Hematopoietic multipotent progenitor cell treated with erythropoietin and hydrocortisone succinate and interleukin-3 and kit ligand, for 17 days (in vitro differentiated cells): ENCODE measurements at places on chromosomes 1 and 21.
A peak's percentile ranks its signal among the peaks of the same experiment; 100 is the strongest.

DNA sequence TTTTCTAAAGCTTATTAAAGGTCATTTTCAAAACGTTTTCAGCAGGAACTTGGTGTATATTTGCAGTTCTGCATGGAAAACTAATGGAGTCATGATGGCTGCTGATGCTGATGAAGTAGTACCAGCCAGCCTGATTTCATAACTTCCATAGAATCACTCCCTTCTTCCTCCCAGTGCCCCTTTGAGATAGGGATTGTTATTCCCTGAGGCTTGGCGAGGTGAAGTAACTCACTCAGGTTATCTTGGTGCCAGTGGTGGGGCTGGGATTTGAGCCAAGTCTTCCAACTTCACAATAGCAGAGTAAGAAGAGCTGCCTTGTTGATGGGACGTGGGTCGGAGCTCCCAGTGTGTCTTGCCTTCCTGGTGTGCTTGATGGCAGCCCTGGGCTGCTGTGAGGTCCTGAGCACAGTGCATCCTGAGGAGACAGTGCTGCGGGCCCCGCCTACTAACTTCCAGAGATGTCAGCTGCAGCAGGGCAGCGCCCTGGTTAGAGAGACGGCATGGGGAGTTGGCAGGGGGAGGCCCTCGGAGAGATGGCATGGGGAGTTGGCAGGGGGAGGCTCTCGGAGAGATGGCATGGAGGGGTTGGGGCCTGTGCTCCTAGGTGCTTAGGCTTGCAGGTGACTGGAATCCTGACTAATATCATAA is 92.6 kb downstream of the PCBP3 start:
- DNase-seq: no peak

GRCh38 chr1:201288007-201288406 is 4.7 kb downstream of the PKP1 start:
- DNase-seq: no peak

DNA sequence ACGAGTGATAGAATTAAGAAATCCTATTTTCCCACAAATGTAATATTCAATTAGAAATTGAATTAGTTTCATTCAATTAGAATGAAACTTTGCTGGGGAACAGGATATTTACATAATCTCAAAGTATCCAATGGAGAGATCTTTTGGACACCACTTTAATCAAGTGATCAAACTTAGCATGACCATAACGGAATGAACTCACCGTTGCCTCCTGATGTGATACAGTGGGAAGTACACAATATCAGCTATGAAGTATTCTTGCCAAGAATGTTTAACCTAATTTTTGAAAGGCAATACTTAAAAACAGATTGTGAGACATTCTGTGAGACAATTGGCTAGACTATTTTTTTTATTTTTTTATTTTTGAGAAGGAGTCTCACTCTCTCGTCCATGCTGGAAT is 16.6 kb downstream of the CDKN2C start:
- DNase-seq: no peak

GRCh38 chr21:41406340-41406739 is 19.7 kb upstream of the MX1 start:
- no peak for DNase-seq

DNA sequence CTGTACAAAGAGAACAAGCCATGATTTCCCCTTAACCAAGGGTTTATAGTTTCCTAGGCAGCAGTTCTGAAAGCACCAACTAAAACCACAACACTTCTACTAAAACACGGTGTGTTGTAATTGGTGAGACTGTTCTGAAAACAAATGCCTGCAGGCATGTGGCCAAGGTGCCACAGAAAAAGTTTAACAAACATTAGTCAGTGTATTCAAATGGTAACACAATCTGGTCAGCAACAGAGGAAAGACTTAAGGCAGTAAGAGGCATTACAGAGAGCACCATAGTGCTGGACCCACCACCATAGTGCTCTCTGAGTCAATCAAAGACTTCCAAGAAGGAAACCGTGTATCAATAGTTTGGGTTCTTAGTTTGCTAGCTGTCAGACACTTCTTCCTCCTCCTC is 16.7 kb downstream of the SNIP1 start:
- DNase-seq: no peak

DNA sequence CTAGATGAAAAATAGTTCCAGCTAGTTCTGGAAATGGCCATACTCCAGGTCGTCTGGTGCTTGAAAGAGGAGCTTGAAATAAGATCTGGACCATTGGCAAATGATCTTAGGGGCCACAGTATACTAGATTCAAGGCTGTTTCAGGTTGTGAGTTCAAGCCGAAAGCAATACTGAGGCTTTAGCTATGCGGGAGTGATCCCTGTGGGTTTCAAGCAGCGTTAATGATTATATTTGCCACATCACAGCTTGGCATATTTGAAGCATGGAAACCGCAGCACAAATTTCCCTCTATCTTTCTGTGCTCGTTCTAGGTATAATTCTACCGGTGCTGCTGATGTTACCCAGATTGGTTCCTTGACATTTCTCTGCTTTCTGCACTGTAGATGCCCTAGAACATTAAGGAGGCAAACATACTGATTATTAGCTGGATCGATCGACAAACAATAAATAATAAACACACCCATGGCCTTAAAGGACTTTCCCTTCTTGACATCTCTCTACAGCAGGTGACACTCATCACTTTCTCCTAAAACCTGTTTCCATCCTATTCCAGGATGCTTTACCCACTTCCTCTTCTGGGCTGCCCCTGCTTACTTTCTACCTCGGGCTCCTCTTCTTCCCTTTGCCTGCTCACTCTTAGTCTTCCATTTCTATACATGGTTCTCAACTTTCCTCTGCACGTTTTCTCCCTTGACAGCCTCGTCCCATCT is 40.6 kb upstream of the LYST start:
- DNase-seq: no peak

DNA sequence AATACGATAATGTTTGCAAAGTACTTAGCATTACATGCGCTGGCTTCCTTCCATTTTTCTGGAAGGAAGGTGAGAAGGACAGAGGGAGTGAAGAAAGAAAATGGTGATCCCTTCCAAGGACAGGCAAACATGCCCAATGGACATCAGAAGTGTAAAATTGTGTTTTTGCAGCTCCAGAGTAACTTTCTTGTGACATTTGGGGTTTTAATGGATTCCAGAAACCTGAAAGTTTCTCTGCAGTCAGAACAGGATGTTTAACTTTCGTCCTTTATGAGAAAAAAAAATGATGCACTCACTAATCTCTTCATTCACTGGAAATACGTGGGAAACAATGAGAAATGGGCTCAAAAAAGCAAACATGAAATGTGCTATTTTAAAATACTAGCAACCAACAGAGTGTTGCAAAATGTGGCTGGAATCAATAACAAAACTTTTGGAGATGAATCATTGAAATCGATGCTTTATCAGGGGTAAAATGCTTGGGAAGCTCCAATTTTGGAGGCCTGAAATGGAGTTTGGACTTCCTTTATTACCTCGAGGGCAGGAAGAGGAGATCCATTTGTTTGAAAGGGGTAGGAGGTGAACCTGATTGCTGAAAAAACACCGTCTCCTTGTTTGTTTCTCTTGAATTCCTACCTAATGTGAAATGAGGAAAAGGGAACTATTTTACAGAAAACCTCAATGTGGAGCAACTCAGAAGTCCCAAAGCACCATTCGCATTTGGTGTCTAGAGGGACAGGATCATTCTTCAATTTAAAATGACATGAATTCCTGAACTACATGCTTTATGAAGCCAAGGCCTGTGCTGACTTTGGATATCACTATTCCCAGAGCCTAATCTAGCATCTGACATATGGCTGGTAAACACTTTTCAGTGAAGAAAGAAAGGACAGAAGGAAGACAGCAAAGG is 129.5 kb downstream of the TRABD2B start:
- DNase-seq: no peak

- DNase-seq: no peak
These were observed 18.3 kb downstream of the YARS1 start for GRCh38 chr1:32798679-32799416.

GRCh38 chr1:169456029-169456428 is 28.8 kb upstream of the CCDC181 start:
- no peak for DNase-seq

DNA sequence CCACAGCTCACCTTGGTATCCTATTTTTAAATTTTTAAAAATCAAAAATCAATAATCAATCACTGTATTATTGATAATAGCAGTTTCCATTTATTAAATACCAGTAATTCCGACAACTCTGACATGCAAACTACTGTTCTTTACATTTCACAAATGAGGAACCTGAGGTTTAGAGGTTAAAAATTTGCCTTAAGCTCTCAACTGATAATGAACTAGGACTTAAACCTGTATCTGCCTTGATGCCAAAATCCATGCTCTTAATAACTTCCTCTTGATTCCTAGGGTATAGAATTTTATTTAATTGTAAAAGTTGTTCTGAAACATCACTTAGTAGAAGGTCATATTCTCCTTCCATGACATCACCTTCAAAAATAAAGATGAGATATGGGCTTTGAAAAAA is 5.6 kb downstream of the ARHGAP29 start:
- DNase-seq: no peak

DNA sequence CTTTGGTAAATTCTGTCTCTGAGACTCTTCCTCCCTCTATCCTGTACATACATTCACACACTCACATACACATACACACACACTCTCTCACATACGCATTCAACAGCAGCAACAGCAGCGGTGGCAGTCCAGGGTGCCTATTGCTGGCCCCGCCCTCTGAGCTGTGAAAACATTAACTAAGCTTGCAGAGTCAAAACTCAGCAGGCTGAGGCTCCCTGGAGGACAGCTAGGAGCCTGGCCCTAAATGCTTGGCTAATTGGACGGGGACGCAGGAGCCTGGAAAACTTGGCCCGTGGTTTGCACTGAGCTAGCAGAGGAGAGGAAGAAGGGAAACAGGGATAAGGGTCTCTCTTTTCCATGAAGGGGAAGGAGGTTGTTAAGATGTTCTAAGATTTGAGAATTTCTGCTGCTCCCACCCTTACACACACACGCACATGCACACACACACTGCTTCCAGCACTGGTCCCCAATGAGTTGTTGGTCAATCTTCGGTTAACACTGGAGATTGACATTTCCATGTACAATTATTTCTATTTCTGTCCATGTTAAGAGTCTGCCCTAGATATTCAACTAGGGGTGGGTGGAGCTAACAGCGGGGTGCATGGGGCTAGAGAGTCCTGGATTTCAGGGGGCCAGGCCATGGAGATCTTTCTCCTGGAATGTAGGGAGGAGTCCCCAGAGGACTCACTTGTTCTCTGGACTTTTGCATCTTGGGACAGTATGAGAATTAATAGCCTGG is 94.2 kb downstream of the PLXNA2 start:
- no peak for DNase-seq

DNA sequence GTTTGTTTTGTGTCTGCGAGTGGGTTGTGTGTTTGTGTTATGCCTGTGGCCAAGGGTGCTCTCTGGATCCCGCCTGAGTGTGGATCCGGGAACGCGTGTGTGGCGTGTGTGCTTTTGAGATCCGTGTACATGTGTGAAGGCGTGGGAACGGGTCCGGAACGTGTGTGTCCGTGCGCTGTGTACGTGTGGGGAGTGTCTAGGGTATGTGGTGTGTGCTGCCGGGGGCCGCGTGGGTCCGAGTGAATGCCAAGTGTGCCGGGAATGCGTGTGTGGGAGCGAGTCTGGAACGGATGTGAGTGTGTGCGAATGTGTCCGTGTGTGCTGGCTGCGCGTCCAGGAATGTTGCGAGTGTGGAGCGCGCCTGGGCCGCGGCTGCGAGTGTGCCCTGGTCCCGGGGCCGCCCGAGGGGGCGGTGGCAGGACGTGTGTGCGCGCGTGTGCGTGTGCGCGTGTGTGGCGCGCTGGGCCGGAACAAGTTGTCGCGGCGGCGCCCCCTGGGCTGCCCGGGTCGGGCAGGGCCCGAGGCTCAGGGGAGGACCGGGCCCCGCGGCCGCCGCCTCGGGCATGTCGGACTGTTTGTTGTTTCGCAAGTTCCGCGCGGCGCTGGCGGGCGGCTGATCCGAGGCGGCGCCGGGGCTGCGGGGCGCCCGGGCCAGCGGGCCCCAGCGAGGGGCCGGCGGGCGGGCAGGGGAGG is 953 bp downstream of the PTPRU start:
- no peak for DNase-seq

DNA sequence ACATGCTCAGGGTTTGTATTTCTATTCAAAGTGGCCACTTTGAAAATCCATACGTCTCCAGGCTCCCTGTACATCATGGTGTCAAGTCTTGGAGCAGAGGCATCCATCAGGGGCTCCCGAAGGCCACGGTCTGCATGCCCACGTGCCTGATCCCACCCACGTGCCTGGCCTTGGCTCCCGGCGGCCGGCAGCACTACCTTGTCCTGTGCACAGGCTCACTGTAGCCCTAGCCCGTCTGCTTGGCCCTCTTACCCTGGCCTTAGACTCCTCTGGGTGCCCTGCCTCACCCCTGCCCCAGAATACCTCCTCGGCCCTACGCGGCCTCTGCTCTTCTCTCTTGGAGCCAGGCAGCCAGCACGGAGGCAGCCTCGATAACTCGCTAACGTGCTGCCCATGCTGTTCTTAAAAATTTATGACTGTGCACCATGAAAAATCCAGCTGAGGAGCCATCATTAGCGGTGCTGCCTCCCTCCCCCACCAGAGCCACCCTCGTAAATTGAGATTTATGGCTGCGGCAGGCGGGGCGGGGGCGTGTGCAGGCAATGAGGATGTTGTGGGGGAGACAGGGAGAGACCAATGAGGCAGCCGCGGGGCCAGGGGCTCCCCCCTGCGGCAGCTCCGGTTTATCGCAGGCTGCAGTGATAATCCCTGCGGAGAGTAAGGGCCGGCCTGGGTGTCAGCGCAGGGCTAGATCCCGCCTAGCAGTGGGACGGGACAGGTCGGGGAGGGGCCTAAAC is 24.6 kb downstream of the DMAP1 start:
- DNase-seq: peak; percentile 73
